Ascending aorta (tissue), 2 donors: ENCODE measurements at places on chromosomes 1 and 21.

- no peak for DNase-seq
- no peak overlapping the region for H3K4me3 ChIP-seq
- H3K36me3 ChIP-seq, result peaks cover 43% of the 10 kb centered on the region
- H3K4me1 ChIP-seq, result no peaks in the 10 kb centered on the region
Measured at GRCh38 chr21:46569081-46569480, 35.8 kb downstream of the S100B start.

DNA sequence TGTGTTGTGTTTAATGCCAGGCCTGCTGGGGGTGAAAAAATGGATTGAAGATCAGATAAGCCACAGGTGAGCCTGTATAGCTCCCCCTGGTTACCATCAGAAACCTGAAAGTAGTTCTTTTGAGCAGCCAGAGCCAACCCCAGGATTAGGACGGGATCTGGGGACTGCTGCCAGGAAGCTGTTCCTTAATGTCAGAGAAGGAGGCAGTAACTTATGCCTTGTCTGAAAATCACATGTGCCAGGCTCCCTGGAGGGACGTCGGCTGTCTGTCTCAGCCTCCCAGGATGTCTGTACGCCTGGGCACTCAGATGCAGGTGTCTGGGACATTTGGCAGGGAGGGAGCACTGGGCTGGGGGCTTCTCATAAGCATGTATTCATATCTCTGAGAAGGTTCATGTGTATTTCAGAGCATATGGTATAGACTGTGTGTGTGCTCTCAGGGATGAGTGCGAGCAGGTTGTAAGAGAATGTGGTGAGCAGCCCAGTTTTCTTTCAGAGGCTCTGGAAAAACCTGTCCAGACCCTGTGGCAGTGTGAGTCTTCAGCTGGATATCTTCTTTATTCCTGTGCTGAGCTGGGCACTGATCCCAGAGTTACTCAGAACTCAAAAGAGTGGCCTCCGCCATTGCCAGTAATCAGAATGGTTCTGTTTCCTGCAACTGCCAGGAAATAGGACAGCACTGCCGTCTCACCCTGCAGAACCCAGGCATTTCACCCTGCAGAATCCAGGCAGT is 2.8 kb downstream of the FAM43B start:
- H3K27ac ChIP-seq, result no peak overlapping the region
- DNase-seq, result no peak
- H3K4me3 ChIP-seq, result no peak overlapping the region
- peaks cover 3% of the 10 kb centered on the region for H3K4me1 ChIP-seq
- H3K27me3 ChIP-seq, result no peaks in the 10 kb centered on the region

DNA sequence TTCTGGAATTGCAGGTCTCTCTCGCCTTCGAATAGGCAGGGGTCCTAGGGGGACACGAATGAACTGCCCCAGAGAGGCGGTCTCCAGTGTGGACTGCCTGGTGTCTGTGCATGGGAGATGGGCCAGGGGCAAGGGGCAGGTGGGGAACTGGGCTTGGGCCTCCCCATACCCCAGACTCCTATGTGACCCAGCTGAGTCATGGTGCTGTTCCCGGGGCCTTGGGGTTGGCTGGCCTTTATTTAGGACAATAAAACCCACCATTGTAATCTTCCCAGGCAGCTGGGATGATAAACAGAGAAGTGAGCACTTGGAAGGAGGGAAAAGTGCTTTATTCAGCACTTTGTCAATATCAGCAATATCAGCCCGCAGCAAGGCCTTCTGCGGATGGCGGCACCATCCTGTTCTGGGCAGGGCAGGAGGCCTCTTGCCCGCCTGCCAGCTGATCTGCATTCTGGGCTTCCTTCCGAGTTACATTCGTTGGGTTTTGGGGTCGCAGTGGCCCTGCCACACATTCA is 209.0 kb upstream of the TMEM51 start:
- H3K27me3 ChIP-seq, result no peaks in the 10 kb centered on the region
- DNase-seq, result no peak
- no peaks in the 10 kb centered on the region for H3K36me3 ChIP-seq
- no peak overlapping the region for H3K4me3 ChIP-seq
- peaks cover 9% of the 10 kb centered on the region for H3K4me1 ChIP-seq
- H3K27ac ChIP-seq, result peak overlapping the region; percentile 93

- no peaks in the 10 kb centered on the region for H3K4me1 ChIP-seq
- no peak for DNase-seq
- no peak overlapping the region for H3K4me3 ChIP-seq
- no peak overlapping the region for H3K27ac ChIP-seq
Measured at GRCh38 chr1:213268221-213268620, 217.2 kb downstream of the RPS6KC1 start.

- DNase-seq, result peak; percentile 66
- H3K36me3 ChIP-seq, result no peaks in the 10 kb centered on the region
- peak overlapping the region; percentile 55 for H3K27ac ChIP-seq
Measured at GRCh38 chr1:87916965-87917364, 588.3 kb downstream of the LMO4 start.

- no peak overlapping the region for H3K4me3 ChIP-seq
- no peaks in the 10 kb centered on the region for H3K4me1 ChIP-seq
- H3K36me3 ChIP-seq, result no peaks in the 10 kb centered on the region
- H3K27ac ChIP-seq, result no peak overlapping the region
- DNase-seq, result no peak
Measured at GRCh38 chr1:18731148-18731547, 100.5 kb downstream of the PAX7 start.

- no peaks in the 10 kb centered on the region for H3K4me1 ChIP-seq
- H3K27me3 ChIP-seq, result no peaks in the 10 kb centered on the region
- DNase-seq, result no peak
Measured at GRCh38 chr1:239511875-239512274, 125.5 kb downstream of the CHRM3 start.

DNA sequence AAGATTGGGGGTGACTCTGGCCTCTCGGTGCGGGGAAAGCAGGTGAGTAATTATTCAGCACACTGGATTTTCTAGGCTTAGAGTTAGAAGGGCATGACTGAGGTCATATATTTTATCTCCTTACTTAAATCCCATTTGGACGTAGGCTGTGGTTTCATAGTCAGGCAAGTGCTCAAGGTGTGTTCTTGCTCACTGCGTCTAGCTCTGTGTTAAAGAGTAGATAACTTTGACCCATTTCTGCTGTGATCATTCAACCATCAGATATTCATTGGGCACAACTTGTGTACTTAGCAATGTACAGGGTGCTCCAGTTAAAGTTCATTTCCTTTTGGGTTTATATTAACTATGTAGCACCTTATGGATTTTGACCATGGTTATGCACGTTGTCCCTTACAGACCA is 14.6 kb downstream of the PFKFB2 start:
- DNase-seq, result no peak
- peaks cover 55% of the 10 kb centered on the region for H3K36me3 ChIP-seq
- H3K4me3 ChIP-seq, result no peak overlapping the region
- H3K27me3 ChIP-seq, result no peaks in the 10 kb centered on the region
- no peaks in the 10 kb centered on the region for H3K4me1 ChIP-seq

DNA sequence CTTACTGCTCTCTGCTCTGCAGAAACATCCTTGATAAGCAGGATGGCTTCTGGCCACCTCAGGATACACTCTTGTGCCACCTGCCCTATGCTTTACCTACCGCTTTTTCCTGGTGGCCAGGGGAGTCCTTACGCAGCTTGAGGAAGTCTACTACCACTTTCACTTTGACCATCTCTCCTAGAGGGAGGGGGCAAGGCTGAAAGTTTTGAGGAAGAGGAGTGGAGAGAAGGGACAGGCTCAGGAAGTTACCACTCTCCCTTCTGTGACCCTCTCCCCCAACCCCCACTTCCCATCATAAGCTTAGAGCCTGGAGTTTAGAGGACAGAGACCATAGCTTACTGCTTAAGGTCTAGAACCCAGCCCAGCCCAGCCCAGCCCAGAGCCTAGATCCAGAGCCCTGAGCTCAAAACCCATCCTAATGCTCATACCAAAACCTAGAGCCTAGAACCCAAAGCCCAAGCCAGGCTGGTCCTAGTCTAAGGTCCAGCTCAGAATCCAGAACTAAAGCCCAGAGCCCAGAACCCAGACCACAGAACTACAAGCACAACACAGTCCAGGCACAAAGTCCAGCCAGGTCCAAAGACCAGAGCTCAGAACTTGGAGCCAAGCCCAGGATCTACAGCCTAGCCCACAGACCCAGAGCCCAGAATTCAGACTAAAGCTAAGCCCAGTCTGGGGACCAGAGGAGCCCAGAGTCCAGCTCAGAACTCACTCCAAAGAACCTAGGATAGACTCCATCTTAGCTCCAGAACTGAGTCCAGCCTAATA is 18.0 kb upstream of the MFSD2A start:
- H3K4me3 ChIP-seq, result no peak overlapping the region
- no peaks in the 10 kb centered on the region for H3K36me3 ChIP-seq
- no peak for DNase-seq
- no peak overlapping the region for H3K27ac ChIP-seq

DNA sequence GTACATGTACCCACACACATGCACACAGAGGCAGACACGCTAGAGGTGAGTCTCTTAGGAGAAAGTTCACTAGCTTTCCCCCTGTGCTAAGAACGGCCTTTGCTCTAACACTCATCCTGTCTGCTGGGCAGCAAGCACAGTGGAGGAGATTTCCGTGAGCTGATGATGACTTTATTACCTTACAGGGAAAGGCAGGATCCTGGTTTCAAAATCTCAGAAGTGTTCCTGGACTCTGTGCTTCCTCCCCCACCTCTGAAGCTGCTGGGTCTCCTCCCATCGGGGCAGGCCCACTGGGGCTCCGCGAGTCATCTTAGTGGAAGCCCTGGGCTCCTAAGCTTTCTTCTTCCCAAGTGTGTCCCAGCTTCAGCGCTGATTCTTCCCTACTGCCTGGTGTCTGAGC is 2.7 kb downstream of the FAM3B start:
- H3K36me3 ChIP-seq, result no peaks in the 10 kb centered on the region
- no peak for DNase-seq
- no peaks in the 10 kb centered on the region for H3K27me3 ChIP-seq
- H3K4me3 ChIP-seq, result no peak overlapping the region
- H3K27ac ChIP-seq, result no peak overlapping the region

- no peaks in the 10 kb centered on the region for H3K27me3 ChIP-seq
- no peak overlapping the region for H3K4me3 ChIP-seq
- no peak for DNase-seq
- H3K27ac ChIP-seq, result no peak overlapping the region
- H3K36me3 ChIP-seq, result no peaks in the 10 kb centered on the region
Measured at GRCh38 chr1:80258659-80259058, 1252.1 kb upstream of the ADGRL4 start.

GRCh38 chr21:24148461-24148860 is 1458.8 kb downstream of the MRPL39 start:
- H3K27me3 ChIP-seq, result no peaks in the 10 kb centered on the region
- no peak overlapping the region for H3K4me3 ChIP-seq
- no peaks in the 10 kb centered on the region for H3K36me3 ChIP-seq
- H3K4me1 ChIP-seq, result no peaks in the 10 kb centered on the region

- H3K27me3 ChIP-seq, result no peaks in the 10 kb centered on the region
- no peak overlapping the region for H3K4me3 ChIP-seq
- no peaks in the 10 kb centered on the region for H3K4me1 ChIP-seq
- DNase-seq, result no peak
Measured at GRCh38 chr1:218942431-218942830, 231.2 kb upstream of the LYPLAL1 start.
